ENCODE measurements at places on chromosomes 5 and 9.
A peak's percentile ranks its signal among the peaks of the same experiment; 100 is the strongest.

DNA sequence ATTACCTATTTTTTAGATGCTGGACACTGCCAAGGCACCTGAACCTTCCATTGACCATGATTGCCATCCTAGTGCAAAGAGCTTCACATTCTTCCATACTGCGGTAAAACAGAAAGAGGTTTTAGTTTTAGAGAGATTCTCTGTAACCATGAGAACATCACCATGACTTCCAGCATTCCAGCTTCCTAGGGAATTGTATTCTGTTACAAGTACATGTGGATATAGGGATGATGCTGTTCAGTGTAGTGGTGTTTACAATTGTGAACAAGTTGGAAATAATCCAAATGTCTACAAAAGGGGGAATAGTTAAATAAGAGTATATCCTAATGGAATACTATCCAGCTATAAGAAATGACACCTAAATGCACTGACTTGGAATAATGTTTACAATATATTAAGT lies 22.4 kb downstream of the NIPSNAP3B start:
- no peak for DNase-seq

- no peak for DNase-seq
These were observed 61.0 kb upstream of the TARS1 start for GRCh38 chr5:33379757-33380156.

DNA sequence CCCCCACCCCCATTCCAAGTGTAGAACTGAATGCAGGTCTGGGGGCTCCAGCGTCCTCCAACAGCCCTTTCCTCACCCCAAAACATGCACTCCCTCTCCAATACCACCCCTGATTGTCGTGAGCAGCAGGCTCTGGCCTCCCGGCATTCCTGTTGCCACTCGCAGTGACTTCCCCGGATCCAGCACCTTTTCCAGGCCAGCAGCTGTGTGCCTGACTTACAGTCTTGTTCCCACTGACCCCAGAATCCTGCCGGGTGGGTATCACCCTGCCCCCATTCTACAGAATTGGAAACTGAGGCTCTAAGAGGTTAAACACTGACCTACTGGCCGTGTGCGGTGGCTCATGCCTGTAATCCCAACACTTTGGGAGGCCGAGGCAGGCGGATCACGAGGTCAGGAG lies 127.2 kb downstream of the OLFM1 start:
- DNase-seq = no peak

GRCh38 chr9:21579247-21579671 lies 97.1 kb upstream of the IFNE start:
- DNase-seq = no peak

DNA sequence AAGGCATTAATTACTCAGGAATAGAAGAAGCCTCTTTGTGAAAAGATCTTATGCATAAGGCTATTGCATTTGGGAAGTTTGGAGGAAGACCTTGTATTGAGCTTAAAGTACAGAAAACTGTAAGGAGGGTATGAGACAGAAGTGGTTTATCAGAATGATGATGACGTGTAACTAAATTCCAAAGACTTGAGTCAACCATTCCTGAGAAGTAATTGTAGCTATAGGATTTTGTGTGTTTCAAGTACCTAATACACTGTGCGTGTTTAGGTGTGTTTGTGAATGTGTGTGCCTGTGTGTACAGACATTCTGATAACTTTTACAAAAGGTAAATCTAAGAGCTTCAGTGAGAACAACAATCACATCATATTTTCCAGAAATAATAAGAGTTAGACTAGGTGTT lies 46.5 kb upstream of the IRX2 start:
- DNase-seq = no peak

- DNase-seq = no peak
These were observed 8.8 kb downstream of the NAA35 start for GRCh38 chr9:85949586-85950335.

DNA sequence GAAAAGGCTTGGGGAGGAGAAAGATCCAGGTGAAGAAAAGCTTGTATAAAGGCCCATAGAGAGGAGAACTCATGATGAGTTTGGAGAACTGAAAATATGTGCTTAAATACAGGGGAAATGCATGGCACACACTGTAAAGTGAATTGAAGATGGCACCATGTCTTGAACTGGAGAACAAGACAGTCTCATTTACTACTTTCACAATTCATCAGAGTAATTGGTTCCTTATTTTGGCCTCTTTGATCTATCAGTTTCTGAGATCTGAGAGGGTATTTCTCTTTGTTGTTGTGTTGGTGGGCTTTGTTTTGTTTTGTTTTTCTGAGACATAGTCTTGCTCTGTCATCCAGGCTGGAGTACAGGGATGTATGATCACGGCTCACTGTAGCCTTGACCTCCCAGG lies 98.2 kb downstream of the CEMIP2 start:
- no peak for DNase-seq

DNA sequence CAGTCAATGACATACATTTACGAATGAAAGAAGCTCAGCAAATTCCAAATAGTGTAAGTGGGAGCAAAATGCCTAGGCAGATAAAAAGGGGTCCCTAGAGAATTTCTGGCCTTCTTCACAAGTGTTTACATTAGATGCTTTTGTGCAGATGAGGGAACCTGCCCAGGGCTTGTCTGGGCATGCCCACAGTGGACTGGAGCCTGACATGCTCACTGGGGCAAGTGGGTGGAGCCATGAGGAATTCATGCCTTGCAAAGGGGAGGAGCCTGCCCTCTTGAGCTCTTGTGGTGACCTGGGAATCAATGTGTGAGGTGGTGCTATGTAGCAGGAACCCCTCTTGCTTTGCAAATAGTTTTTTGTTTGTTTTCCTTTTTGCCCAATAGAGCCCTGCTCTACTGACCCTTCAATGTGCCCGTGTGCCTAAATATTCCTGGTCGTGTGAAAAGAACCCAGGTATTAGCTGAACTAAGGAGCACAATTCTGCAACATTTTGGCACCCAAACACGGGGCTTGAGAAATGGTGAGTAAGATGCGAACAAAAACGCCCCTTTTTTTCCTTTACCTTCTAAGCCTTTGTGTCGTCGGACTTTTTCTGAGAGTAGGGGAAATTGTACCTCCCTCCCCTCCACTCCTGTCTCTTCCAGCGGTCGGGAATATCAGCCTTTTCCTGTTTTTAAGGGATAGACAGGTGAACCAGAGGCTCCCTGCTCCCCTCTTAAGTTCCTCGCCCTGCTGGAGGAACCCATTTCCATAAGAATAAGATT lies 433.8 kb upstream of the CDH9 start:
- no peak for DNase-seq

DNA sequence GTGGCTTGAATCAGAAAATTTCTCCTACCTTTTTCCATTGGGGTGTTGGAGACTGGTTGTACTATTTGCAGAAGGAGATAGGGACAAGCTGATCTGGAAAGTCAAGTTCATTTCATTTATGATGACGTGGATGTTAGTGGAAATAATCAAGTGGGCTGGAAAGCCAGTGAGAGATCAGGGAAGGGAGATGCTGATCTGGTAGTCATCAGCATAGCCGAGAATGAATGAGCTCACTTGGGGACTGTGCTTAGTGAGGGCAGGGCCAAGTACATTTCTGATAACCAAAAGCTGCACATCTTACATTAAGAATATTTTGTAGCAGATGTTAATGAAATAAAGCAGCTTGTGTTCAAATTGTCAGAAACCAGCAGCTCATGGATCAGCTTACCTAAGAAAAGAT lies 12.1 kb downstream of the MAN2A1 start:
- no peak for DNase-seq

GRCh38 chr5:149217803-149218155 lies 53.9 kb upstream of the AFAP1L1 start:
- no peak for DNase-seq

- DNase-seq = no peak
These were observed 105.3 kb downstream of the SIL1 start for GRCh38 chr5:139092741-139093343.

GRCh38 chr5:95718203-95718602 lies 12.9 kb upstream of the RHOBTB3 start:
- DNase-seq = no peak

- no peak for DNase-seq
These were observed 45.8 kb upstream of the RICTOR start for GRCh38 chr5:39120052-39120420.

DNA sequence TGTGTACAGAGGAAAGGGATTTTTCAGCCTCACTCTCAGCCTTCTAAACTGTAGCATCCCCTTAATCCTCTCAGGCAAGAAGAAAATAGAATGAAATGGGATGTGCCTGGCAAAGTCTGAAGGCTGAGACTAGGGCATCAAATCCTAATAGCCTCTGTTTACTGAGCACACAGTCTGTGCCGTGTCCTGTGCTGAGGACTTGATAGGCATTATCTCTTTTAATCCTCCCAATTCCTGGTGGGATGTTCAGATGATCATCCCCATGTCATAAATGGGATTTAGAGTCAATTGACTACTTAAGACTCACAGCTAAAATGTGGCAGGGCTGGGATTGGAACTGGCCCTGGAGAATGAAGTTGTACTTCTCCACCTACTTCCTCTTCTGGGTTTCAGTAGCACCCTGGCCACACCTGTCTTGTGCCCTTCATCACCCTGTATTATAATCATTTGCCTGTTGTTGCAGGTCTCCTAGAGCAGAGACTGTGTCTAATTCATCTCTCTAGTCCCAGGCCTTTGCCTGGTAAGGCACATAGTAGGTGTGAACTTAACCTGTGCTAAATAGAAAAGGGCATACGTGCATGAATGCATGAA lies 81.0 kb downstream of the WWC1 start:
- no peak for DNase-seq

DNA sequence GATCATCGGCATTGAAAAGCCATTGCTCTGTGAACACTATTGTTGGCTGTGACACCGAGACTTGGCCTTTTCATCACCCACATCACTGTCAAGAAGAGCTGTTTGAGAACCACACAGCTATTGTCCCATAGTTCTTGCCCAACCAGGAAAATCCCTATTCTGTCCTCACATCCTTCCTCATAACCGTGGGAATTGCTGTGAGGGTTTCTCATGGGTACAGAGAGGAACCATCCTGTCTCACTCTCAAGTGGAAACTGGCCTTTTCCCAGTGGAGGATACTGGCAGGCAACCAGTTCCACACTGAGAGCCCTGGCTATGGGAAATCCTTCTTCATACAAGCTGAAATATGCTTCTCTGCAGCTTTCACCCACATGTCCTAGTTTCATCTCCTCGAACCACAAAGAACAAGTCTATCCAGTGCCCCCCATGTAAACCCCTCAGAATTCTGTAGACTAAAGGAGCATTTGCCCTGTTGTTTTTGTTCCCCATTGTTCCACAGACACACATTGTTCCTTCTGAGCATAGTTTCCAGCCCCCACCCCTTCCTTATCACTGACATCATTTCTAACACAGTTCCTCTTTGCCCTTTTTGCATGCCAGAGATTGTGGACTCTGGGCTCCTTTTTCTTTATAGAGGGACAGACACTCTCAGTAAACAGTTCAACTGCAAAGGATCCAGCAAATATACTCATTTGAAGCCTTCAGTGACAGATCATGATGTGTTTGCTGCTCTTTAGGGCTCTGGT lies 57.8 kb upstream of the C5orf46 start:
- DNase-seq = no peak

GRCh38 chr5:54049144-54049543 lies 261.2 kb downstream of the ARL15 start:
- DNase-seq = no peak

- DNase-seq = no peak
These were observed 4.0 kb downstream of the TTLL11 start for GRCh38 chr9:122088880-122089706.

DNA sequence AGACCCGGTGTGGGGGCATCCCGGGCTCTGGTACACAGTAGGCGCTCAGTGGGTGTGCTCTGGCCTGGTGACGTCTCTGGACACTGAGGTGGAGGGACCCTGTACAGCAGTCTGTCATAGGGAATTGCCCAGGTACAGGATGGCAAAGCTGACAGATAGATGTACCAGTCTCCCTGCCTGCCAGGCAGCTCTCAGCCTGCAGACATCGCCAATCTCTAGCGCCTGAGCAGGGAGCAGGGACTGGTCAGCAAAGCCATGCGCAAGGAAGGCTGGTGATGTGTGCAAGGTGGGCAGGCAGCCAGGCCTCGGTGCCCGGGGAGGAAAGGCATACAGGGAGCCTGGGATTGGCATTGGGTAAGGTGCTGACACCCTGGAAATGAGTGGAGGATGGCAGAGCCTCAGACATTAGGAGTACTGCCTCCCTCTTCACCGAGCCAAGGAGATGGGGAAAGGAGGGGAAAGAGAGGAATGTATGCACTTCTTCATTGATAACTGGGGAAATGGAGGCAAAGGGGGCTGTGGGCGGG lies 33.9 kb upstream of the BRD3 start:
- no peak for DNase-seq

- no peak for DNase-seq
These were observed 110.5 kb upstream of the PRSS3 start for GRCh38 chr9:33684831-33685230.

DNA sequence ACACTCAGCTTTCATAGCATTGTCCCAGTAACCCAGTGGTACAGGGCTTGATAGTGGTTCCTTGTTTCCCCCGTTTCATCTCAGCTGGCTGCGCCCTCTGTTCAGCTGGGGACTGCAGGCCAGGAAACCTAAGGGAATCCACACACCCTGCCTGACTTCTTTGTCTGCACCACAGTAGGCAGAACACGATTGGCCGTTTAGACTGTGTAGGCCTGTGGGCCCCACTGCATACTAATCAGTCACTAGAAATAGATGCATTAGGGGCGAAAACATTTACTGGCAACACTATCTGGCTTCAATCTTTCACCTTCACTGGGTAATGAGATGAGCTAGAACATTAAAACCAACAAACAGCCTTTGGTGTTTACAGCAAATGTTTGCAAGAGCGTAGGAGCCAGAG lies 512.7 kb upstream of the BRINP1 start:
- no peak for DNase-seq

DNA sequence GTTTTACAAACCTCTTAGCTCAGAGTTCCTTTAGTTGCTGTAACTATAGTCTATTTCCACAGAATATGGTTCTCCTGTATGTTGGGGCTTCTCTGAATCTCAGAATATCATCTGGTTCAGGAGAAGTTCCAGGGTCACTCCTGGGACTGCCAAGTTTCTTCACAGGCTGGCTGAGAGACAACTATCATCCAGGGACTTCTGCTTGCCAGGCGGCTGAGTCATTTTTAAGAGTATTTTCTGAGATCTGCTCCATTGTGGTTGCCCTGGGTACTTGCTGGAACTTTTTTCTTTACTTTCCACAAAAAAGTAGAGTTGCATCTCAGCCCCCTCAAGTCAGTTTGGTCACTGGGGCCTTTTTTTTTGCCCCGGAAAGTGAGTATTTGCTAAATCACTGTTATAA lies 566.5 kb downstream of the LRRC70 start:
- DNase-seq = no peak

GRCh38 chr5:123012321-123012720 lies 24.2 kb downstream of the PPIC start:
- DNase-seq = no peak

DNA sequence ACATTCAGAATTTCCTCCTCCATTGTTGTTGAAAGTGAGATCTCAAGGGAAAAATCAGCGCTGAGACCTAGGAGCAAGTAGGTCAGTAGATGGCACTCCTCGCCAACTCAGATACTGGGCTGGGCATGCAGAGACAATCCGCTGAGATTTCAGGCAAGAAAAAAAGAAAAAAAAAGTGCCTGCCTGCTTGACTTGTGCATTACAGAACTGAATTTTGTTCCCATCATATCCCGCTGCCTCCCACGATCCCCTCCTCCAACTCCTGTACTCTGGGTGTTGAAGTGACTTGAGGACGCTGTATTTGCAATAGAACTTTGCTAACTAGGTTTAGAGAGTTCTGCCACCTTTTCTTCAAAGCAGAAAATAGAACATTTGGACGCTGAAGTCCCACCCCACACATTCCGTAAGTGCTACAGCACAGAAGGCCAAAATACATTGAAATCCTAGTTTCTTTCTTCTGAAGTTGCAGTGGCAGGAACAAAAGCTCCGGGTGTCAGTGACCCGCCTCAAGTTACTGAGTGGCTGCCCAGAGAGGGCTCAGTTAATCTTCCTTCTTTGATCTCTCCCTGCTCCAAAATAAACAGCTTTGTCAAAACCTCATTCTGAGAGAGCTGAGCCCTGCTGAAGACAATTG lies 265.8 kb downstream of the MLLT3 start:
- peak; percentile 6 for DNase-seq
